Activated T-cell treated with anti-CD3 and anti-CD28 coated beads for 4 hours (primary cell): ENCODE measurements at places on chromosomes 12 and 14.

DNA sequence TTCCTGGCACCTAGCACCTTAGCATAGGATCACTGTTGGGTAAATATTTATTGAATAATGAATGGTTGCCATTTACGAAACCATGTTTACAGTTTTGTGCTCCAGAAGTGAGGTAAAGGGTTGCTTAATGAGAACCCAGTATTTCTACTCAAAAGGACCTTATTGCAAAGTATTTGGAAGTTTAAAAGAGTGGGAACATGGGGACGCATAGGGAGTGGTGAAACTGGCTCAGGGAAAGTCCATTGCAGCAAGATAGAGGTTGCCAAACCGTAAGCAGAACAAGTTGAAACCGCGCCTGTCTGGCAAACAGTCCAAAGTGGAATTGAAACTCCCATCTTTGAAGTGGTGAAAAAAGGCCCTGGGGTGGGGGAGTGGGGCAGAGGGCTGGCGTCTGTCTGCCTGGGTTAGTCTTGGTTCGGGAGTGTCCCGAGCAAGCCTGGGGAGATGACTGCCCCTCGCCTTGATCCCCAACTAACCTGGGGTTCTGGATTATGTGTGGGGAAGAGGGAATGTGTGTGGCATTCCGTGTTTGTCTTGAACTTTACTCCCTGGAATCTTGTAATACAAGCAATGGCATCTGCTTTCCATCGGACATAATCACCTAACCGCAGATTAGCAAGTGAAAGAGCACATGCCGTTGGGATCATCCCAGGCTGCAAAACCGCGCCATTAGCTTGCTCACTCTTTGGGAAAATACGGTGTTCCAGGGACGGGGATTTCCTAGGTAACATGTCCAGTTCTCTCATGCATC is 7.2 kb downstream of the ALDH2 start:
- DNase-seq = no peak

- DNase-seq = no peak
Measured at GRCh38 chr14:105525861-105526775, at the start of gene TMEM121. Gene TMEM121, plus strand, starts transcription at chr14:105526583. Its CDS starts 2,252 bp downstream, at chr14:105528835.

GRCh38 chr14:58872061-58872460 is 234.3 kb downstream of the DACT1 start:
- no peak for DNase-seq

DNA sequence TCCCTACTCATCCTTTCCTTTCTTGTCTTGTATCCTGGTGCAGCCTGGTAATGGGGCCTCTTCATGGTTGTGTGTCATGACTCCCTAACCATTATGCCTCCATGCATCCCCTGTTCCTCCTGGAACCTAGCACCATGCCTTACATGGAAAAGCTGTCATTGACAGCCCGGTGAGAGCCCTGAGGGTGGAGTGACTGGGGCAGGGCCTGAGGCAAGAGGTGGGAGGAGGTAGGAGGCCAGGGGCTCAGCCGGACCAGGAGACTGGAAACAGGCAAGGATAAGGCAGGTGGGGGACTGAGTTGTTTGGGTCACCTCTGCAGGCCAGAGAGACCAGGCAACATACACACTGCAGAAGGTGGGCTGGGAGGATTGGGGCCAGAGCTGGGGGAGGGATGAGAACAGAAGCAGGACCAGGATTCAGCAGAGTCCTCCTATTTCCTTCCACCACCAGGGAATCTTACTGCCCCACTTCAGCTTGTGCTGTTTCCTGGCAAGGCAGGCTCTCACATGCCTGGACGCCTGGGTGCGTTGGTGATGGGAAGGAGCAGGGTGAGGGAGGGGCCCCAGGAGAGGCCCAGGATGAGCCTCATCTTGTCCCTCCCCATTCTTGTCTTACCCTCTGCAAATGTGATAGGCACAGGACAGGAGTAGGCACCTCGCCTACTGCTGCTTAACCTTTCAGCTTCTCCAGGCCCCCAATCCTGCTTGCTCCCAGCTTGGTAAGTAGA is at the start of gene LTB4R2:
LTB4R2 (plus strand) TSS at position 603 of the 727 bp plus-strand sequence. CDS start 525 bp downstream, outside the sequence.
- no peak for DNase-seq

GRCh38 chr12:75959506-75959905 is 72.1 kb downstream of the PHLDA1 start:
- no peak for DNase-seq

- DNase-seq = no peak
Measured at GRCh38 chr12:123268850-123269249, 2.8 kb downstream of the CDK2AP1 start.

GRCh38 chr14:50055461-50056228 is 60.7 kb downstream of the VCPKMT start:
- no peak for DNase-seq

DNA sequence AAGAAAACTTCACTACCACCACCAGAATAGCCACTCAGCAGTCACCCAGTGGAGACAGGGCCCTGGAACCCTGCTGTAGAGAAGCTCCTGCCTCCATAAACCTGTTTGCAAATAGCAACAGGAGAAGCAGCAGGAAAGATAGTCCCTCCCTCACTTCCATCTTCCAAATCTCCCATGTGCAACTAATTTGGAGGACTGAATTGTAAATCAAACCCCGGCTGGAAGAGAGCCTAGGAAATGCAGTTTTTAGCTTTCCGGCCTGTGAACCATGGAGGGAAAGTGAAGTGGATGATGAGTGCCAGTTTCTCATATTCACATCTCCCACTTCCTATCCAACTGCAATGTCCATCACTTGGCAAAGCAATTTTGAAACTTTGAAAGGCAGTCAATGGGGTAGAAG is 167.2 kb upstream of the FRMD6 start:
- DNase-seq = no peak

GRCh38 chr12:45827974-45828373 is 98.5 kb downstream of the ARID2 start:
- no peak for DNase-seq

DNA sequence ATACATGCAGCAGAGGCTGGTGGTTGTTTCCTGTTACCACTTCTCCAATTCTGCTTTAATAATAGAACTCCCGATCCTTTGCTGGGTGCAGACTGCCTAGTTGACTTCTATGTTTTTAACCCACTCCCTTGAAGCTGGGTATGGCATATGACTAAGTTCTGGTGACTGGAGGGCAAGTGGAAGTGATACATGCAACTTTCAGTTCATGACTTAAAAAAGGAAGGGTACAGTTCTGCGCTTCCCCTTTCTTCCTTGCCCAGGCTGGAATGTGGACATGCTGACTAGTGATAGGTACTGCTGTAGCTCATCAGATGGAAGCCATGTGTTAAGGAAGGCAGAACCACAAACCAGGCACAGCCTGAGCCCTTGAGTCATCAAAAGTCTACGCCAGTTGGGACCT is 2.4 kb upstream of the A2M start:
- no peak for DNase-seq

DNA sequence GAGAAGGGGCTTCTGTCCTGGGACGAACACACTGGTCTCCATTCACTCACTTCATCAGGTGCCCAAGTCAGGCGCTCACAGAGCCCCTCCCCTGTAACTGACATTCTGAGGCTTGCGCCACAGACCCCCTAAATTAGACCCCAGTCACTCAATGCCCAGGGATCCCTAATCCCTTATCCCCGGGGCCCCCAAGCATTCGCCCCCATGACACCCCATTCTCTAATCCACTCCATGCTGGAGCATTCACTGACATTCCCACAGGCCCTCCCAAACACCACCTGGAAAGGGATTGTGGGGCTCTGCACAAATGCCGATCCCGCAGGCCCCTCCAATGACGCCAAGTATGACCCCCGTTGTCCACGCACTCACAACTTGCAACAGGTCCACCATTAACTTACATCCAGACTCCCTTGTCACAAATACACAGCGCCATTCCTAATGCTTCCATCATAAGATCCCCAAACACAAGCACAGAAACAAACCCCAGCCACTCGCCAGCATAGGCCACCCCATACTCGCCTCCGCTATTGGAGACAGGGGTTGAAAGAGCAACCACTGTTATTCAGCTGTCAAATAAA is 1.5 kb downstream of the ZNF605 start:
- no peak for DNase-seq

GRCh38 chr12:89126712-89127111 is 225.6 kb downstream of the DUSP6 start:
- DNase-seq = no peak

DNA sequence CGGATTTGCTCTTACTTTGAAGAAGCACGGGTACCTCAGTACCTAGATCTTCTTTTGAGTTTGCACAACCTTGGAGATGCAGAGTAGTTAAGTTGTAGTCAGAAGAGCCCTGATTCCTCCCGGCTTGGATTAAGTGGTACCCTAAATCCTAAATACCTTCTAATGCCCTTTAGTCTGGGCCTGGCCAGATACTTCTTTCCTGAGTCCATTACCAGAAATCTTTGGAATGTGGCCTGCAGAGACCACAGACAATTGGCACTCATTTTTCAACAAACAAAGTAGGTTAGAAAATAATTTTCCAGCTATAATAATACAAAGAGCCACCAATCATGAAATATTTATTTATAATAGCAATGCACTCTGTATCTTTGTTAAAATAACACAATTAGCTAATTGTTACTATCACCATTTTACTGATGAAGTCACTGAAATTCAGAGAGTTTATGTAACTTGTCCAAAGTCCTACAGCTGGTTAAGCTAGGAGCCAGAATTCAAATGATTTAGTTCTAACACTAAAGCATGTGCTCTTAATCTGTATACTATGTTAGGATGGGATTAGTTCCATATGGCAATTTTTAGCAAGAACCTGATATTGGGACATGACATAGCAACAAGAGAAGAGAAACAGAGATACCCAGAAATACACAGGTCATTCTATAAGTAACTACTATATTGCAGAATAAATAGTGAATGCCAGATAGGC is 132.1 kb upstream of the PDZRN4 start:
- DNase-seq = no peak

DNA sequence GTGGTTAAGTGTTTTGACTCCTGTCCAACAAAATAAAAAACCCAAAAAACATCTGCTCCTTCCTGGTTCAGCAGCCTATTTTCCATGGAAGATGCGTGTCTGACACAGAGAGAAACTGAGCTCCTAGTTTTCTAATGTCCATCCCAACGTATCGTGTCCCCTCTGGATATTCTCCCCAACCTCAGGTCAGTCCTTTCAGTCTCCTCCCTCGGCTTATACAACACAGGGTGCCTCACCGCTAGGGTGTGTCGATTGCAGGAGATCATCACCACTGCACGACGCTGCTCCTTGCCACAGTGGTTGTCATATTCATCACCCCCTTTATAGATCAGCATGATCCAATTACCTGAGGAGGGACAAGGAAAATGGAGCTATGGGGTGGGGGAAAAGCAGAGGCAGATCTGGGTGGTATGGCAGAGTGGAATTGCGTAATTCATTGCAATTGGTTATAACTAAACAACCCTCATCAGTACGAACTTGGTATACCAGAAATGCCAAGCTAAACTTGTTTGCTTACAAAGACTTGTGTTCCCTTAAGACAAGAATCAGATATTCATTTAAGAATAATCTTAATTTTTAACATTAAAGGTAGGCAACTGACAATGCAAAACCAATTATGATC is 5.8 kb downstream of the M6PR start:
- DNase-seq = no peak

- DNase-seq = no peak
Measured at GRCh38 chr12:125132698-125133400, 67.6 kb downstream of the AACS start.

DNA sequence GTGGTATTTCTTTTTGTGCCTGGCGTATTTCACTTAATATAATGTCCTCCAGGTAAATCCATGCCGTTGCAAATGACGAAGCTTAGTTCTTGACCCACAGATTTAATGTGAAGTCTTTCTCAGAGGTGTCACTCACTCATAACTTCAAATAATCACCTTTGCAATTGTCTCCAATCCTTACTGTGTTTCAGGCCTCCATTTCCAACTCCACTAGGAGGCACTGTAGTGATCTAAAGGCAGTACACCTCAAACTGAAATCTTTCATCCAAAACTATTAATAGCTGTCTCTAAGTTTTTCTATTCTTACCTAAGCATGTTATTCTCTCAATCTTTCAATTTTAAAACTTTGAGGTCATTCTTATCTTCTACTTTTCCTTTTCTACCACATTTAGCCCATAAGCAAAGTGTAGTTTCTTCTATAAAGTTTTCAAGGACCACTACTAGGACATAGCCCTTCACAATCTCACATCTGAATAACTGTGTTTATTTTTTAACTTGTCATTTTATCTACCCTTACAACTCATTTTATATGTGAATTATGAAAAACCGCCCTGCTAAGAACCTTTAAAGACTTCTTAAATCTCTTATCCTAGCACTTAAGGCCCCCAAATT is 25.5 kb upstream of the FBXO34 start:
- DNase-seq = peak; percentile 28

GRCh38 chr14:74265301-74265965 is 26.2 kb downstream of the VSX2 start:
- DNase-seq = no peak
